Activated T-cell treated with anti-CD3 and anti-CD28 coated beads, Interleukin-2, amount 50 U/mL, for 24 hours (primary cell): ENCODE measurements at places on chromosomes 5 and 9.

GRCh38 chr9:3028535-3028934 lies 184.6 kb upstream of the PUM3 start:
- DNase-seq = no peak

DNA sequence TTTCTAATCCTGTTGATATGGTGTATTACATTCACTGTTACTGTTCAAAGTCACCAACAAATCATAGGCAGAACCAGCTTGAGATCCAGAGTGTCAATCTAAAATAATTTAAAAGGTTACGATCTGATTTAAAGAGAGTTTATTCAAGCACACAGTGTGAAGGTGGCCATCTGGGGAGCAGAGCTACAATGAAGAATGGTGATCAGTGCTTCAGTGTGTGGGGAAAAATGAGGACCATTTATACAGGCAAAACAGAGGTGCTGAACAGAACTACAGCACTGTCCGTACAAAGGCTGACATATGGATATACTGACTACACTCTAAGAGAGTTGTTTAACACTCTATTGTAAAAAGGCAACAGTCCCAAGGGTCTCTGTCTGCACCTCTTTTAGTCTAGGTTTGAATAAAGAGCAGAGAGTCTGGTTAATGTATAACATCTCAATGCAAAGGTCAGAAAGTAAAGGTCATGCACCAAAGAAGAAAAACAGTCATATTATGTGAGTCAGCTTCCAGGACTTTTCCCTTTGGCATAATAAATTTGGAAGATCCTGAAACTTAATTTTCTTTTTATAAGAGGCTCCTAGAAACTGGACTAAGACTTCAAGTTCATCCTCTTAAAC lies 29.7 kb upstream of the TDRD7 start:
- DNase-seq = no peak

DNA sequence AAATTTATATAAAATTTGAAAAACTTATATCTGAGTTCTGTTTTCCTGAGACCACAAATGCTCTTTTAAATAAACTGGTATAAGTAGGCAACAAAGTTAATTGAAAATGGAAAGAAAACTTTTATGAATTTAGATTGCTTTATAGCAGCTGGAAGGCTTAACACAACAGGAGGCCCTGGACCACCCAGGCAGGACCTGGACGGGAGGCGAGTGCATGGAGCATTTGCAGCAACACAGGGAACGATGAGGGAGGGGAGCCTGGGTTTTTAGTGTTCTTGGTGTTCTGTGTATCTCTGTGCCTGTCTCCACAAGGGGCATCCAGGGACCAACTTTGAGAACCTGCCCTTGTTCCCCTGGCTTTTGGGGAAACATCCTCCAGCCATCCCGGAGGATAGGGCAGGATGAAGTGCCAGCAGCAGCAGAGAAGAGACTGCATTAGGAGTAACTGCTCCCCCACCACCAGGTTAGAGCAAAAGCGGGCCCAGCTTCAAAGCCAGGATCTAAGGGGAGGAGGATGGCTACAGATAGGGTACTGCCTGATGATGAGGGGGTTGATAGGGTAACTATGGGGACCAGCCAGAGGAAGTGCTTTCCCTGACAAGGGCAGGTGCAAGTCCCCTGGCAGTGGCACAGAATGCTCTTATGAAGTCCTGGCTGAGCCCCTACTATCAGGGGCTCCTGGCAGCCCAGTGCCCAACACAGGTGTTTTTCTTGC lies 6.7 kb upstream of the SPATA31E1 start:
- peak; percentile 22 for DNase-seq

DNA sequence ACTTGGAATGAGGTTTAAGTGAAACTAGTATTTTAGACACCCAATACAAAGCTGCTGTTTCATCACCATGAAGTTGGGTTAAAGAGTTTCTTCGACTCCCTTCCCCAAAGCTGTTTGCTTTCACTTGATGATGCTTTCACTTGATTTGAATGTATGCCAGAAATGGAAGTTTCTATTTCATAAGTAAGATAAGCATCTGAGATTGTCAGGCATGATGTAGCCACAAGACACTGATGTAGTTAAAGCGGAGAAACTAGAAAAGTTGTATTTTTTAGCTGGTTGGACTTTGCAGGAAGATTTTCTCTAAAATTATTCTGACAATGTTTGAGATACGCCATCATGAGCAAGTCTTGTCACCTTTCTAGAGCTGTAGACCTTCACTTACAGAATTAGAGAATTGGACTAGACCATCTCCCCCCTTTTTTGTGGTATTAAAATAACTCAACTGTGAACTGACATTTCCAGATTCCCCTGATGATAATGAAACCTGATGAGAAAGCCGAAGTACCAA lies 20.0 kb downstream of the MOCS2 start:
- no peak for DNase-seq

DNA sequence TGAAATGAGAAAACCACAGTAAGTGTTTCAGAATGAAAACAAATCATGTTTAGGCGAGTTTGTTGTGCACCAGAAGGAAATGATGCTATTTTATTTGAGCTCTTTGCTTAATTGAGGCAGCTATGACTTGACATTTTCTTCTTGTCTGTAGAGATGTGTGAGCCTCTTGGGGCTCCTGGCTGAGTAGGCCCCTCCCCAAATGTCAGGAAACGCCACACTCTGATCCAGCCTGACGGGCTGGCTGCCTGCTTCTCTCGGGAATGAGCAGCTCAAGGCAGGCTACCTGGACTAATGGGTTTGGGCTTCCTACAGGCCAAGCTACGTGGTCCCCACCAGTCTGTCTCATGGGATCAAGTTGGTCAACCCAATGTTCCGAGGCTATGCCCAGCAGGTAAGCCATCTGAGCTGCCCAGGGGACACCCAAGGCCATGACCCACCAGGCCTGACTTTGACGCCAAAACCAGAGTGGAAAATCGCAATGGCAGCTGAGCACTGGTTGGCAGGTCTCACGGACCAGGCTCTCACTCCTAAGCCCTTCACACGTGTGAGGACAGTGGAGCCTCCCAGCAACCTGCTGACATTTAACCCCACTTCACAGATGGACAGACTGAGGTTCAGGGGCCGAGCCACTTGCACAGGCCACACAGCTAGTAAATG lies 29.9 kb downstream of the USP20 start:
- DNase-seq = no peak

DNA sequence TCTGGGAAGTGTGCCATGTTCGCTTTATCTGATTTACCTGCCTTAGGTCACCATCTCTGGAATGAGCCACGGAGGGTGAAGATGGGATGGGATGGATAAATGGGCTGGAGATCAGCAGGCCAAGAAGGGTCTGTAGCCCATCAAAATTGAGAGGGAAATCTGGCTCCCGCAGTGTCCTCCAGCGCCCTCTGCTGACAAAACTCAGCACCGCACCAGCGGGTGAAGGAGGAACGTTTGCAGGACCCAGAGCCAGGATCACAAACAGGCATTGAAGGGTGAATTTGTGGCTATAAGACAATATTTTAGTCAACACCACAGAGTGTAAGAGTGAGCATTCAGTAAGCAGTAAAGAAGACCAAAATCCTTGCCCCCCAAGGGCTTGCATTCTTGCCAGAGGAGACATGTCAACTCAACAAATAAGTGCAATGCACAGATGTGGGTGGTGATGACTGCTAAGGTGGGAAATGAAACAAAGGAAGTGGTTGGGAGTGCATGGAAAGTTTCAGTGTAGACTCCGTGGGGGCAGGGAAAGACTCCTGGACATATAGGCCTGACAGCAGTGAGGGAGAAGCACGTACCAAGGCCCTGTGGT lies 124.4 kb downstream of the TENT4A start:
- DNase-seq = peak; percentile 46

DNA sequence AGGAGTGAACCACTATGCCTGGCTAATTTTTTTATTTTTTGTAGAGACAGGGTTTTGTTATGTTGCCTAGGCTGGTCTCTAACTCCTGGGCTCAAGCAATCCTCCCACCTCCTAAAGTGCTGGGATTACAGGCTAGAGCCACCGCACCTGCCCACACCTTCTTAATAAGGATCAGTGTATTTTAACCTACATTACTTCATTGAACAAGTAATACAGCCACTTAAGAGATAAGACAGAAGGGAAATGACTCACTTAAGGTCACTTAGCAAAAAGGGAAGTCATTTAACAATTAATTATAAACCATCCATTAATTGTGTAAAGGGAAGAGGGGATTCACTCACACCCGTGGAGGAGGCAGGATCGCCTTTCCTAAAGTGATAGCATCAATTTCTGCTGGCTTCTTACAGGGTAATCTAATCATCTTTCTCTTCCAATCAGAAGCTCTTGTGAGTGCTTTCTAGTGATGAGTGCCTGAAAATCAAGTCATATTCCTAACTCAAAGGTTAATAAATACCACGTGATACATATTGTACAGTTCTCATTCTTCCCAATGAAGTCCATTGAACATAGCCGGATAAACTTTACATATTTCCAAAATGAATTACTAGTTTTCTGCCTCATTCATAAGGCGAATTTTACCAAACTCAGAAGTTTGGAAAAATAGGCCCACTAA lies 3.5 kb downstream of the FBXW11 start:
- no peak for DNase-seq

- DNase-seq = no peak
Observed at GRCh38 chr5:151051931-151052608, 28.8 kb downstream of the TNIP1 start.

DNA sequence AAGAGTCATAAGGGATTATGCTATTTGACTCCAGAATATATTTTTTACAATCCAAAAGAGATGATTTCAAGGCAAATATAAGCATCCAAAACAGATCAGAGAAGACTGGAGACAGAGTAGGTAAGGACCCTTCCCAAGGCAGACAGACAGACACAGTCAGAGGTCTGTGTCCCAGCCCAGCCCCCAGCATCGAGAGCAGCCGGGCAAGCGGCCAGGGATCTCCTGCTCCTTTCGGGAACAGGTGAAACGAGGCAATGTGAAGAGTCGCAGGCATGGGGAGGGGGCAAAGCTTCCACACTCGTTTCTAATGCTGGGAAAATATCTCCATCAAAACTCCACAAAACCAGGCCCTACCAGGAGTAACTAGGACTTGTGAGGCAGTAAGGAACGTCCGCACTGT lies 5.8 kb downstream of the PAEP start:
- DNase-seq = no peak

- no peak for DNase-seq
Observed at GRCh38 chr5:3377176-3377575, 218.5 kb upstream of the IRX1 start.

- no peak for DNase-seq
Observed at GRCh38 chr9:98359569-98359968, 104.1 kb upstream of the TBC1D2 start.

DNA sequence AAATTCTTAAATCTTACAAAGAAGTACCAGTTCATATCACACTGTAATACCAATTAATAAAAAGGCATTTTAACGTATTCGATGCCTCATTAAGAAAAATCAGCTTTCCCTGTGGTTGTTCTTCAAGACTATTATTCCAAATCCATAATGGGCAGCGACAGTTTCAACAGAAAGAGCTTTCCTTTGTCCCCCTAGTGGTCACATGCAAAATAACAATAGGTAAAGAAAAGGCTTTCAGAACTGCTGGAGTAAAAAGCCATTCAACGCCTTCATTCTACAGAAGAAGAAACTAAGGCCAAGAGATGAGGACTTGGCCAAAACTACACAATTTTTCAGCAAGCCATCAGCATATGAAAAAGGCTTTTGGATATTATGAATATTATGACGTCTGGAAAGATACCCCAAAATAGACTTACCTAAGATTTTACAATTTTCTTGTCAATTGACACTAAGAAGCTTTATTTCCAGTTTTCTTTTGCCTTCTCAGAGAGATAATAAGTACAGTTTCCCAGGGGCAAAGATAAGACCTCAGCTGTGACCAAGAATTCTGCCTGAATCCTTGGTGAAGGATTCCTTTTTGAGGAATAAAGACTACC lies 6.7 kb upstream of the CDH6 start:
- no peak for DNase-seq

- DNase-seq = no peak
Observed at GRCh38 chr9:130891688-130892476, 4.7 kb downstream of the QRFP start.

DNA sequence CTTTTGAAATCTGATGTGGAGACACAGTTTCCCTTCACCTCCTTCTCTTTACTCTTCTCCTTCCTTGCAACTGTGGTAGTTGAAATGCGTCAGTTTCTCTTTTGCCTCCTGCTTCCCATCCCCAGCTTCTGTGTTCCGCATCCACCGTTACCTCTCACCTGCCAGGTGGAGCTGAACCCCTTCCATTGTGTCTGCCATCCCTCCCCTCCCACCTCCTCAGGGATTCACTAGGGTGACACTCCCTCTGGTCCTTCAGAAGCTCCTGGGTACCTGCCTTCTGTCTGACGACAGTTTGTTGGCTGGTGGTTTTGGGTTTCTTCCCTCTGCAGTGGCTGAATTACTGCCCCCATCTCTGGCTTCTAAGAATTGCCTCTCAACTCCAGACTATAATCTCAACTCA lies 132.1 kb downstream of the SLC24A2 start:
- no peak for DNase-seq

GRCh38 chr5:153699035-153699434 lies 208.6 kb downstream of the GRIA1 start:
- DNase-seq = no peak

- DNase-seq = no peak
Observed at GRCh38 chr5:125440905-125441304, 694.5 kb upstream of the ZNF608 start.

GRCh38 chr5:343461-344401 lies 22.2 kb downstream of the AHRR start:
- peak; percentile 67 for DNase-seq

GRCh38 chr9:93267681-93268505 lies 84.0 kb downstream of the WNK2 start:
- DNase-seq = peak; percentile 29

DNA sequence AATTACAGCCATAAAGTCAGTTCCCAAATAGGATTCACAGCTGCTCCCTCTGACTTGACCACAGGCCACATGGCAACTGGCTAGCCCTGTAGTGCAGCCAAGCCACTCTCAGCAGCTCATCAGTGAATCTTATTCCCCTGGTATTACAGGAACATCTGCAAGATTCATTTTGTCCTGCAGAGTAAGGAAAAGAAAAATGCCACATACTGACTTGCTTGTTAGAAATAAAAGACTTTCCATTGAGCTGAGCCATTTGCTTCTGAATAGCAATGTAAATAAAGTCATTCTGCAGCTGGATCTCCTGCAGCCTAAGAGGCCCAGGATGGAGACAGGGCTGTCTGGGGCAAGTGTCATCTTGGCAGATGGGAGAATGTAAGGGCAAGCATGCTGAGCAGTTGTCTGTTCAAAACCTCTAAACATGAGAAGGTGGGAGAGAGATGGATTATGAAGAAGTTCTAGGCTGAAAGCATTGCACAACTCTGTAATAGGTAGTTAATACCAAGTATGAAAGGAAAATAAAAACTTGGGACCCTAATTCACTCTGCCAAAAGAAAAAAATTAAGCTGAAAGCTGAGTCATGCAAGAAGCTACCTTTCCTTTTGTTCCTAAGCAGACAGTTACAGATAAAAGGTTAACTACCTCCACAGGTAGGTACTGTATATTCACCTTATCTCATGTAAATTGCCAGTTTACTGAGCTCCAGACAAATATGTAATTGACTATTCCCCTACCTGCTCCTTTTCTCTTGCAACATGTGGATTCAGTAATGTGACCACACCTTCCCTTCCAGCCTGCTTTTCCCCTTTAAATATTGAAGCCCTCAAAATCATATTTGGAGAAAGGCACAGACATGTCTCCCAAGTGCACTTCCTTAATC lies 244.4 kb upstream of the RAI14 start:
- DNase-seq = no peak

- peak; percentile 34 for DNase-seq
Observed at GRCh38 chr9:105359892-105360291, 87.9 kb upstream of the FSD1L start.
